NCI-H82 (cell line): ENCODE measurements at places on chromosomes 5 and 9.

DNA sequence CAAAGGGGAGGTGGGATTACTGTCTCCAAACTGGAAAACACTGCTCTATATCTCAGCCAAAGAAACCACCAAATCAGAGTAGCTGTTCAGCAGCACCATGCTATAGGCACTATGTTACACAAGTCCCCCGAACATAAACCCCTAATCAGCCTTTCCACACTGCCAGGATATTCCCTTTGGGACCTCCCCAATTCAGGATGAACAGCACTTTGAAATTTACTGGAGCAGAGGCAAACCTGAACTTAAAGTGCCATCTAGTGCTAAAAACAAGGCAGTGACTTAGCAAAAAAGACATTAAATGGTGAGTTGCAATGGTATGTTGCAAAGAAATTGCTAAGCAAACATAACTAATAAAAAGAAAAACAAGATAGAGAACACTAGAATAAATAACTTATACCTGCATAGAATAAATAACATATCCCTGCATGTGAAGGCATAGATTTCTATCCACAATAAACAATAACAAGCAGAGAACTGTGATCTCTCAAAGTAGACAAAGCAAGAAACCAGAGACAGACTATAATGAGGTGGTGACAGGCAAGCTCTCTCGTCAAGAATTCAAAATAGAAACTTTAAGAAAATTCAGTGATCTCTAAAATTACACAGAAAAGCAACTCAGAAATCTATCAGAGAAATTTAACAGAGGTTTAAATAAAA is 584.4 kb upstream of the ACO1 start:
- peak; percentile 88 for DNase-seq

GRCh38 chr9:105978826-105979225 is 284.5 kb downstream of the TMEM38B start:
- no peak for DNase-seq

DNA sequence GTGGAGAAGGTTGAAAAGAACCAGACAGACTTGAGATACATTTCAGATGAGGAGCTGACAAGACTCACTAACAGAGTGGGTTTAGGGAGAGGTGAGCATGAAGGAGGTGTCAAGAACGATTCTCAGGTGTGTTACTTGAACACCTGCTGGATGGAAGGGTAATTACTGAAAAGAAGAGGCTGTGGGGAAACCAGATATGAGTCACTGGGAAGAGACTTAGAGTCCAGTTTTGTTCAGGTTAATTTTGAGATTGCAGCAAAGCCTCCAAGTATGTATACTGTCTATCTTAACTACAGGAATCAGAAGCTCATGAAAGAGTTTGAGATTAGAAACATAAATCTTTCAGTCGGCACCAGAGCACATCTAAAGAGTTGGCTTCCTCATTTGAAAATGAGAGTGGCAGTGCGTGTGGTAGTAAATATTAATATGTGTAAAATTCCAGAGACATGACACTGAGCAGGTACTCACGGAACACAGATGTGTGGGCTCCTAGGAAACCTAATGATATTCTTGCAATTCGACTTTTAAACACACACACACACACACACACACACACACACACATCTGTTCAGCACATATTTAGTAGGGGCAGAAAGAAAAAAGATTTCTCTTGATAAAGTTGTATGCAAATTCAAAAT is 197.1 kb downstream of the CDH18 start:
- no peak for DNase-seq

DNA sequence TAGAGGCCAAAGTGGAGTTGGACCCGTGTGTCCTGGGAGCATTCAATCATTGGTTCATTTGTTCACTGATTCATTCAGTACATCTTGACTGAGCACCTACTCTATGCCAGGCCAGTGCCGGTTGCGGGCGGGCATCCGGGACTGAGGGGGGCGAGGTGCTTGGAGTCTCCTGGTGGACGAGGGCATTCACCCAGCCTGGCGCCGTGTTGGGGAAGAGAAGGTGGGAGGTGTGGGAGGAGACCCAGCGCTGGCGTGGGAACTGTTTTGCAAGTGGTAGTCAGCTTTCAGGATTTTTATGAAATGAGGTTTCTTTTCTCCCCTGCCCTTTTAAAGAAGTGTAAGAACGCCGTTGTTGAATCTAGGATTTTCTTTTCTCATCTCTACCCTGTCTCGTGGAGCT is 37.2 kb downstream of the NCS1 start:
- no peak for DNase-seq

DNA sequence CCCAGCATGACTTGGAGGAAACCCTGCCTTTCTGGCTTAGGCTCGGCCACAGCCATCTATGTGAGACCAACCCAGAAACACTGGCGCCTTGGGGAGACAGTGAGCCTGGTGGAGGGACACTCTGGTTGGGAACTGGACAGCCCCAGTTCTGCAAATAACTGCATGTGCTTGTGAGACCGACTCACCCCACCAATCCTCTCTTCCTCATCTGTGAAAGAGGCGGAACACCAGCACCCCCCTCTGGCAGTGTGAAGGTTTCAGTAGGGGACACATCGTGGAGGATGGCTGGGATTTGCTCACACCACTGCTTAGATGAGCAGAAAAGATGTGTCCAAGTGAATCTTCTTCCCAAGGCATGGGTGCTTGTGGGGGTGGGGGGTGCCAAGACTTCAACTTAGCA is 43.4 kb upstream of the N4BP3 start:
- peak; percentile 69 for DNase-seq

DNA sequence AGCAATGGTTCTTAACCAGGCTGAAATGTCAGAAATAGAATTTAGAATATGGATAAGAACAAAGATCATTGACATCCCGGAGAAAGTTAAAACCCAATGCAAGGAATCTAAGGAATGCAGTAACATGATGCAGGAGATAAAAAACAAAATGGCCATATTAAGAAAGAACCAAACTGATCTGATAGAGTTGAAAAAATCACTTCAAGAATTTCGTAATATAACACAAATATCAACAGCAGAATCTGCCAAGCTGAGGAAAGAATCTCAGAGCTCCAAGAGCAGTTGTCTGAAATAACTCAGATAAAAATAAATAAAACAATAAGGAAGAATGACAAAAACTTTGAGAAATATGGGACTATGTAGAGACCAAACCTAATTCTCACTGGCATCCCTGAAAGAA is 37.8 kb upstream of the TAS2R1 start:
- DNase-seq, result no peak

DNA sequence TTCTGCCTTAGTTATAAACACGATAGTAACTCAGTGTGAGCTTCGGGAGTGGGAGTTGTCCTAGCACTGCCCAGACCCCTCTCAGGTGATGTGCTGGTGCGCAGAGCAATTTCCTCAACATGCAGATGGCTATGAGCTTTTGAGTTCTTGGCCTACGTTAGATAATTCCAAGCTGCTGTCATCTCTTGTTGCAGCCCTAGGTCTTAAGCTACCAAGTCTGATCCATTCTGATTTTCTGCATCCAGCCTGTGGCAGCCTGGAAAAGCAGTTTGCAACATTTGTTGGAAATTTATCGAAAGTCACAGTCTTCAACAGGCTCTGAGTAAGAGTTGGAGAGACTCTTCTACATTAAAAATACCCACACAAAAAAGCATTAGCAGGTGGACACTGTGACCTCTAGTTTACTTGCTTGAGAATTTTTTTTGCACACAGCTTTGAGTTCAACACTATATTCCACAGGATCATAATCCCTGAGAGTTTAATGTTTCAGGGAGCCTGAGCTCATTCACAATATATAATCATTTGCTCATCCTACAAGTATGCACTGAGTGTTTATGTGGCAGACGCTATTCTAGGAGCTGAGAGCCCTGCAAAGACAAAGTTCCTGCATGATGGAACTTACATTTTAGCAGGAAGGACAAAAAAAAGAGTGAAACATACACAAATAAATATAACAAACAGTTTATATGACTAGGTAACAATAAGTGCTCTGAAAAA is 91.6 kb downstream of the UBE2QL1 start:
- no peak for DNase-seq

- DNase-seq, result no peak
Observed at GRCh38 chr5:177265395-177265794, 38.1 kb downstream of the RAB24 start.

DNA sequence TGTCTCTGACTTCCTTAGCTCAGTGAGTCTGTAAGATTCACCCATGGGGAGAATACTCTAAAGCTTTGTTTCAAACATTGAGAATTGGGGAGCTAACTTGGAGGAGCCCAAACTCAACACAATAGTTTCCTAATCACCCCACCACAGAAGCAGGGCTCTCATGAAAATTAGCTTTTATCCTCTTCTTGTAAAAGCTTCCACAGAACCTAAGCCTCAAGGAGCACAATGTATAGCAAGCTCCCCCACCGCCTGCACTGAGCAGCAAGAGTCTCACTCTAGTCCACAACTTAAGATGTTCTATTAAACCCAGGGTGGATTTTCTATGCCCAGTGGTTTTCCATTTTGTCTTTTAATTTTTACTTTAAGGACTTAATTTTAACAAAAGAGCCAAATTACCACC is 48.9 kb upstream of the GRHPR start:
- no peak for DNase-seq

GRCh38 chr9:87859786-87860185 is 22.9 kb upstream of the SPATA31E1 start:
- DNase-seq, result no peak

- peak; percentile 4 for DNase-seq
Observed at GRCh38 chr5:53430618-53431252, 49.7 kb upstream of the FST start.

DNA sequence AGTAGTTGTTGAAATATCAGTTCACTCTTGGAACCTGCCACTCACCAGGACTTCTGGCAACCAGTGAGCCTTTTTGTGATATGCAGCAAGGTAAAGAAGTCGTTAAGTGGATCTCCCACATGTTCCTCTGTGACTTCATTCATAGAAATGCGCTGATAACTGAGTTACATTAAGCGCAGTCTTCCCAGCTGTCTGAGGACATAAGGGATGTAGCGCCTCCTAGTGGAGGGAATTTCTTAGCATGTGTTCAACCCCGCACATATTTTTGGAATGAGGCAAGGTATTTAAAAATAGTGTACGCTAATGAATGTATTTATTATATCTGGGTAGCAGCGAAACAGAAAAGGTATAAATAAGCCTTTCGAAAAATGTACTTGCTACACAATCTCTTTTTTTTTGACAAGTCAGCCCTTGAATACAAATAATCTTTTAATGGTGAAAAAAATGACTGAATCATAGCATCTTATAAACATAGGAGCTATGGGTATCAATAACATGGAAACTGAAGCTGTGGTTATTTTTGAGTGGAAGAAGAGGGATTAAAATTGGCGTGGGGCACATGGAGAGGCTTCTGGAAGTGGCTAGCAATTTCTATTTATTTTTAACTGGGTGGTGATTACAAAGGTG is 38.0 kb downstream of the PALM2AKAP2 start:
- peak; percentile 91 for DNase-seq

- no peak for DNase-seq
Observed at GRCh38 chr5:10303699-10304170, 4.0 kb downstream of the CMBL start.

GRCh38 chr5:113186061-113186460 is 209.5 kb downstream of the DCP2 start:
- DNase-seq, result peak; percentile 43

DNA sequence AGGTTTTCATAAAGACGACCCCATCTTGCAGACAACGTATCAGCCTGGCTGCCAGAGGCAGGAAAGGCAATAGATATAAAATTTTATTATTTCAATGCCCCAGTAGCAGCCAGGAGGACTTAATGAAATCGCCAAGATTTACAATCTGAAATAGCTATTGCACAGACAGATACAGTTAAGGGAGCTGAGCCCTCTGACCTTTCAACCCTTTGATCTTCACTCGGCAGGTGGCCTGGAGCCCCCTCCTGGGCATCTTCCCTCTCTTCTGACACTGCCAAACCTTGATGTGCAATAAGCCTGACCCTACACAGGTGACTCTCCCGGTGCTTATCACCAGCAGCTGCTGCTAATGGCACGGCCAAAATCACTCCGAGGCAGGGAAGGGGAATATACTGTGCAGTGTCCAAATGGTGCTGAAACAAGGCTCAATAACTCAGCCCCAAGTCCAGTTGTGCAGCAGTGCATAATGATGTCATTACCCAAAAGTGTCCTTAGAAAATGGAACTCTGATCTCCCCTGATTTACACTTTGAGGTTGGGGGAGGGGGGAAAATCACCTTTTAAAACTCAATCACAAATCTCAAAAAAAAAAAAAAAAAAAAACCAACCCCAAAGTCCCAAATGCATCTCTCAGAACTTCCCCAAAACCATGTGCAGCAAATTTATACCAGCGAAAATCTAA is 242.0 kb downstream of the CRB2 start:
- DNase-seq, result peak; percentile 8

- DNase-seq, result no peak
Observed at GRCh38 chr9:70060883-70061507, 17.3 kb downstream of the MAMDC2 start.

- DNase-seq, result no peak
Observed at GRCh38 chr9:36029765-36030528, 6.8 kb upstream of the RECK start.

DNA sequence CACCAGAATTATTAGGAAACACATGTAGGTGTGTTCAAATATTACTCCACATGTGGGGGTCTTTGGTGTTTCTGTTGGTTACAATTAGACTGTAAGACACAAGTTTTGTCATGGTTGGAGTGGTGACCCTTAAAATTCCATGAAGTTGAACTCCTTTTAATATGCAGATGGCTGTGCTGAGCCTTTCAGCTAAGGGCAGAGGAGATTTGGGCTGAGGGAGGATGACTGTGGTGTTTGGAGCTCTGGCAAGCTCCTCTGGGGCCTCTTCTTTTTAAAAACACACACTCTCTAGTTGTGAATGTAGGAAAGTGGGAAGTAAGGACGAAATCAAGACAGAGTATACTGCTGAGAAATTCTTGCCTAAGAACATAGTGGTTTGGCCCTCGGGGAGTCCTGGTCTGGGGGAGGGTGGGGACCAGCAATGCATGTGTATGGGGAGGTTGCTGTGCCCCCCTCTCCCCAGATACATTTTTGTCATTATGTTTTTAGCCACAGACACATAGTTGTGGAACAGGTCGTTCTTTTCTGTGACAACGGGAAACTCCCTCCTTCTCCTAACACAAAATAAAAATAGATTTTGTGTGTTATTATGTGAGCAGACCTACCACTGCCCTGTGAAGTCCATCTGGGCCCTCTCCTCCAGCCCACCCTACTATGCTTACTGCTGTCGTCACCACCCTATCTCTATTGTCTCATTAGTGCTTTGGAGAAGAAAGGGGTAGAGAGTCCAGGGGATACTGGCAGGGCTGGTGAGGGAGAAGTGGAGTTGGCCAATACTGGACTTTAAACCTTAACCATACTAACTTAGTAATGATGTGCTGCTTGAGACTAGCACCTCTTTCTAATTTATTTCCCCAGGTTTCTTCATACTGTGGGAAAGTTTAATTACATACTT is 10.0 kb downstream of the SMARCA2 start:
- no peak for DNase-seq
